K562 (cell line): ENCODE measurements at places on chromosomes 4 and X.

- DNase-seq: no peak
Measured at GRCh38 chr4:106588891-106589290, 220.3 kb upstream of the GIMD1 start.

DNA sequence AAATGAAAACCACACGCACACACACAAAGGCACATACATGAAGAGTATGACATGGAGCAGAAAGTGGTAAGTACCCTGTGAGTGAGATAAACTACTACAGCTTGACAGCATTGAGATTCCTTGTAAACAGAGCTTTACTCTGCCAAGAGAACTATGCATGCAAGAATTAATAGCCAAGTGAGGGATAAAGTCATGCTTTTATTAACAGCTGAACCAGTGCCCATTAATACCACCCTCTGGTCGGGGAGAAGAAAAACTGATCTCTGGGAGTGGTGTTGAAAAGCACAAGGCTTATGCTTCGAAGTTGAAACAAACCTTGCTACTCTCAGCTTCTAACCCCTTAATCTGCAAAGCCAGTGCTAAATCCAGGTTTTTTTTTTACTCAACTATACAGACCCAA is 95.9 kb upstream of the C1QTNF7 start:
- DNase-seq: no peak

DNA sequence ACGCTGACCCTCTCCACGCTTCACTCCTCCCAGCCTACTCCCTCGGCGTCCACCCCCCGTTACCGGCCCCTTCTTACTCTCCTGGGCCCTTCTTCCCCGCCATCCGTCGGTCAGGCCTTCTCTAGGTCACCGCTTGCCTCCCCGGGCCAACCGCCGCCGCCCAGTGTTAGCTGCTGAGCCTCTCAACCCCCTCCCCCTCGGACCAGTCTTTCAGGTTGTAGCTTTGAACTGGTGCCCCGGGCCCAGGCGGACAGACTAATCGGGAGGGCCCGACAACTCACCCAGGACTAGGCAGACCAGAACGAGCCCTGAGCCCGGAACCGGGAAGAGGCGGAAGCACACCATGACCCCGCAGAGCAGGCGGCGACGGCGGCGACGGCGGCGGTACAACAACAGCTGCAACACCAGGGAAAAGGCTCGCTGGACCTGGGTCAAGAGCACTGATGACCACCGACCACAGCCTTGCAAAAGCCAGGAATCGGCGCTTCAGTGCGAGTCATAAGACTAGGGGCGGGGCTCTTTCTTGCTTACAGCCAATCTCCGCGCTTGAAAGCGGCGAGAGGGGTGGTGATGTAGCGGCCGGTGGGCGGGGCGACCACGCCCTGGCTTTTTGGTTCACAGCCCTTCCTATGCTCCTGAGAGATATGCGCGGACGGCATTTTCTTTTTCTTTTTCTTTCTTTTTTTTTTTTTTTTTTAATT is at the start of gene LAMP2:
Gene LAMP2 (minus strand): TSS at position 472 of the 701 bp plus-strand sequence. CDS start 127 bp downstream, at position 345.
- peak; percentile 89 for DNase-seq

DNA sequence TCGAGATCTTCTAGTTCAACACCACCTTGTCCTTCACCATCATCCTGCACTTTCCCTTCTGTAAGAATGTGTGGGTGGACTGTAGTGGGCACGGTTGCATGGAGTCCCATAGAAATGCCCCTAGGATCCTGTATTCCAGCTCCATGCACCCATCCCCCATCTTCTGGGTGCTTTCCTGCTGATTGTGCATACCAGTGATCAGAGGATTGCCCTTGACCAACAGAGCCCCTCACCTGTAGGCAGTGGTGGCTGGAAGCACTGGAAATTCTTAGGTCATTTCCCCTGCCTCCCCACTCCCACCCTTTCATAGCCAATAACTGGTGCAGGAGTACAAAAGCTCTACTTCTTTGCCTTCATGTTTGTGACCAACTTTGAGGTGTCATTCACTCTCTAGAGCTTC is 213.4 kb upstream of the ARSJ start:
- DNase-seq: no peak

DNA sequence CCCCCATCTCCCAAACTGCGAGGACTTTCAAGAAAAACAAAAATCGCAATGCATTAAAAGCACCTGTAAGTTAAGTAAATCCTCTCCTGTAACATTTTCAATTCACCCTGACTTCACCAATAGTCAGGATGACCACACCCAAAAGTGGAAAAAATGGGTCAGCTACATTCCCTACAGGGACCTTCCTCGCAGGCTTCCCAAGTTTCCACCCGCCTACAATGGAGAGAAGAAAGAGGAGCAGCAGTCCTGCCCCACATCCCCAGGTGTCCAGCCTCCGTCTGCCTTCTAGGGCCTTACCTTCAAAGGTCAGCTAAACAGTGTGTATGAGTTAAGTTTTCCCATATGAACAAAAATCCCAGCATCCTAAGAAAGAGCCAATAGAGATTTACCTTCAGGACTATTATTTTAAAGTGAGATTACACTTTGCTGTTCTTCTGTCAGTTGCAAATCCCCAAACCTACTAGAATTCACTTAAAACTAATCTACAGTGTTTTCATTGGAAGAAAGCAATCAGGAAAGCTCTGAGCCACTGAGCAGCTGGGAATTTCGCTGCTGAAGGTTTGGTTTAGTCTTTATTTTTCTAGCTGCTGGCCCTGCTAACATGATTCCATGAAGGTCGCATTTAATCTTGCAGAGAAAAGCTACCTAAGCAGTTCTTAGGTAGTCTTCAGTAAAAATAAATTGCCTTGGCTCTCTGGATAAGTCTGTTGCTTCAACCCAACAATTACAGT is 12.5 kb downstream of the IRF2 start:
- DNase-seq: no peak

- DNase-seq: no peak
Measured at GRCh38 chr4:87901422-87901992, 68.7 kb downstream of the MEPE start.

GRCh38 chrX:38699696-38700095 is 101.6 kb upstream of the MID1IP1 start:
- no peak for DNase-seq

- no peak for DNase-seq
Measured at GRCh38 chr4:10074076-10074766, 42.4 kb downstream of the WDR1 start.

DNA sequence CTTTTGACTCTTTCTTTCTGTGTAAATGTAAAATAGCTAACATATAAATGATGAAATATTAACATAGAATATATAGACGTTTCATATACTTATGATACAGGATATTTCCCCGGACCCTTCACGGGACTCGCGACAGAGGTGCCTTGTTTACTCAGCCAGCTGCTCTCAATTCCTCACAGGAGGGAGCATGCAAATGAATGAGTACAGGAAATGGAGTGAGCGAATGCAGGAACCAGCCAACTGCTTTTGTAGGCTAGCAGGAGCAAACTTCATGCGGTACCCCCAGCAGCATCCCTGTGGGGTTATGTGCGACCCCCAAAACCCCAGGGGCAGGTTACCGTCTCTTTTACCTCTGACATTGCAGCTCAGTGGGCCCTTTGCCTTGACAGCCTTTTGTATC is 110.3 kb upstream of the PDHA2 start:
- DNase-seq: no peak

DNA sequence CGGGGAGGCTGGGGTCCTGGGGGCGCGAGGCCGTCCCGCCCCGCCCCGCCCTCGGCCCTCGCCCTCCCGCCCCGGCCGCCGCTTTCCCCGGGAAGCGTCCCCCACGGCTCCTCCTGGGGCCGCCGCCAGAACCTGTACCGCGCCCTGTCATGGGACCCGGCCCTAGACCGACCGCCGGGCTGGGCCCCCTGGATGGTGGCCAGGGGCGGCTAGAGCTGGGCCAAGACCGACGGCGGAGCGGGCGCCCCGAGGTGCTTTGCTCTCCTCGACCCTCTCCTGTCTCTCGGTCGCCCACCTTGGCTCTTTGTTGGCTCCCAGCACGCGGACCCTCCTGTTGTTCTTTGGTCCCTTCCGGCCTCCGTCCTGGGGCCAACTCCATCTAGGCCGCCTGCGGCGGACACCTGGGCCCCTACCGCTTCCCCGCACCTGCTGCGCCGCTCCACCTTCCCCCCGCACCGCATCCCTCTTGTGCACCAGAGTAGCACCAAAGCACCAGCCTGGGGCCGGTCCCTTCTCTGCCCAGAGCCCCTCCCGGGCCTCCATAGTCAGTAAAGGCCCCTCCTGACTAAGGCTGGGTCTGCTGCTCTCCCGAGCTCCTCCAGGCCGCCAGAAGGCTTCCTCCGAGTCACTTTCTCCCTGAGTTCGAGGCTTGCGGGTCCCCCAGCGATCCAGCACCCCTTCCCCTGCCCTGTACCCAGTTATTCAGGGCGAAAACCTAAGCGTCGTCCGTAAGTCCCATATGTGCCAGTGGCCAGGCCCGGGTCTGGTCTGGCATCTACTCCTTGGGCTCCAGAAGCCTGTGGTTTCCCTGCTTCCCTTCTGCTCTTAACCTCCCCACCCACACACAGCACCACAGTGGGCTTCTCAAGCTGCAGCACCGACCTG is 587 bp downstream of the TACC3 start:
- DNase-seq: peak; percentile 74

- DNase-seq: no peak
Measured at GRCh38 chr4:55312489-55313101, 33.4 kb upstream of the SRD5A3 start.
